AG20443 (cell line): ENCODE measurements at places on chromosomes 13 and 19.

GRCh38 chr19:55311397-55311796 lies 13.7 kb downstream of the TMEM150B start:
- no peak for DNase-seq

DNA sequence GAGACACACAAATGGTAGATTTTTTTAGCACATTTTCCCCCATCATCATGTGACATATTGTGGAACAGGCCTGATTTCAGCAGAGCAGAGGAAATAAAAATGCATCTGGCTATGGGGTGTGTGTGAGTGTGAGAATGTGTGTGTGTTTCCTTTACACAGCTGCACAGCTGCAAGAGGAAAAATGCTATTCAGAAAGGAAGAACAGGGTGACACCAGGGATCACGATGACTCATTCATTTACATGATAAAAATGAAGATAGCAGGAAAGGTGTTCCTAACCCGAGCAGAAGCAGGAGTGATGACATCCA lies 469.5 kb upstream of the TSHZ3 start:
- no peak for DNase-seq

- DNase-seq, result peak; percentile 52
Observed at GRCh38 chr19:51020988-51021651, 1.6 kb upstream of the KLK10 start.

DNA sequence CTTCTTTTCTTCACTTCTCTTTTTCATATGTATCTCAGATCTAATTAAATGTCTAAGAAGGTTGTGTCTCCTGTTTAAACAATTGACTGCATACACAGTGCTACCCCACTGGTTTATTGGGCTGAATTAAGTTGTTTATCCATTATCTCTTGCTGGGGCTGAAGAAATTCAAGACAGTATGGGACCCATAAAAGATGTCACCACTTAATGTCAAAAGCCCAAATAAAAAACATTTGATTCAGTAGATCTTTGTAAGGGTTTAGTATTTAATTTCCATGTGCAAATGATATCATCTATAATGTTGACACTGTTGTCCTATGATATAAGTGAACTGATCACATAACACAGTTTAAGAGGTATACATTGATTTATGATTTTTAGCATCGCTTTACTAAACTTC lies 1431.9 kb upstream of the PCDH20 start:
- DNase-seq, result no peak

DNA sequence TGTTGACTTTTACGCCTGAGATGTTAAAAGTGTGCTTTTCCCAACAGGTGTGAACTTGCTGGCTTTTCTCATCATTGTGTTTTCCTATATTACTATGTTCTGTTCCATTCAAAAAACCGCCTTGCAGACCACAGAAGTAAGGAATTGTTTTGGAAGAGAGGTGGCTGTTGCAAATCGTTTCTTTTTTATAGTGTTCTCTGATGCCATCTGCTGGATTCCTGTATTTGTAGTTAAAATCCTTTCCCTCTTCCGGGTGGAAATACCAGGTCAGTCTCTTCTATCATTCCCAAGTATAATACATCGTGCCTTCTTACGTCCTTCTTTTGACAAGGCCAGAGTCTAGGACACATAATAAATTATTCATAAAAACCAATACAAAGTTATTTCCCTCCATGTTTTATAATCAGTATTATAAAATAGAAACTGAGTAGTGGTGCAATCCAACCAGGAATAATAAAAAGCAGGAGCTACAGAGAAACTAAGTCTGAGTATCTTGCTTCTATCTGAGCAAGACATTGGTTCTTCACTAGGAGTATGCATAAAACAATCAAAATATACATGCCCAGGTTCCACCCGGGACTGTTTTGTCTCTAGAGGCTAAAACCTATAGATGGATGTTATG lies 57.9 kb downstream of the RXFP2 start:
- peak; percentile 70 for DNase-seq

GRCh38 chr13:32159137-32159869 lies 127.7 kb downstream of the FRY start:
- DNase-seq, result no peak
